Left renal pelvis (tissue), 4 donors: ENCODE measurements at places on chromosomes 1 and 21. TPM values are rescaled to one million over a fixed set of nuclear protein-coding genes. Genes with fewer than 3 reads are reported as not detected.

DNA sequence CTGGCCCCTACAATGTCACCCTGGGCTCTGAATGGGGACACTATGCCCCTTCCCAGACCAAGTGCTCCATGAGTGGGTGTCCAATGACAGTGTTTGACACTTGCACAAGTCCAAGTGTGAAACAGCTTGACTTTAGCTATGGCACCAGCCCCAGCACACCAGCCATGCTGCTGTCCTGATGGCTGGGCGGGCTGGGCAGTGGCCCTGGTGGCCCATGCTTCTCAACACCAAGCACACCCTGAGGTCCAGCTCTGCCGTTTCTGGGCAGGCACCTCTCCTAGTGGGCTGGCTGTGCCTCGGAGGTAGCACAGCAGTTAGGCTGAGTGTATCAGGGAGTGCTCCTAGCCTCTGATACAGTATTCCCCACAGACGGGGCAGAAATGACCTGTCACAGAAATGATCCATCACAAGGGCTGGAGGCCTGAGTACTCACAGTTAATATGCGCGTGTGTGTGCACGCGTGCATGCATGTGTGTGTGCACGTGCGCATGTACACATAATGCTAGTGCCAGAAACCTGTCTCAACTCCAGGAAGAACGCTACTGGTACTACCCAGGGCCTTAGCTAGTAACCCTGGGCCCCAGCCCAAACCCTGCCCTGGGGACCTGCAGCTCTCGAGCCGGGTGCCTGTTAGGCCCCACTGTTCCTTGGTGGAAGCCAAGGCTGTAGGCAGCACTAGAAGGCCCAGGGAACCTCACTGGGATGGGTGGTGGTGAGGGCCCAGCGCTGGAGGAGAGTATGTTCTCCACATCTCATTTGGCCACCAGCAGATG, 134.0 kb downstream of the DMRTB1 start:
- no peak for DNase-seq

DNA sequence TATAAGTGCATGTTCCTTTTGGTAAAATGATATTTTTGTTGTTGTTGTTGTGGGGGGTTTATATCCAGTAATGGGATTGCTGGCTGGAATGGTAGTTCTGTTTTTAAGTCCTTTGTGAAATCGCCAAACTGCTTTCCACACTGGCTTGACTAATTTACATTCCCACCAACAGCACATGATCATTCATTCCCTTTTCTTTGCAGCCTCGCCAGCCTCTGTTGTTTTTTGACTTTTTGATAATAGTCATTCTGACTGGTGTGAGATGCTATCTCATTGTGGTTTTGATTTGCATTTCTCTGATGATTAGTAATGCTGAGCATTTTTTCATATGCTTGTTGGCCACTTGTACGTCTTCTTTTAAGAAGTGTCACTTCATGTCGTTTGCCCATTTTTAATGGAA, 188.5 kb upstream of the CHRM3 start:
- DNase-seq: no peak

DNA sequence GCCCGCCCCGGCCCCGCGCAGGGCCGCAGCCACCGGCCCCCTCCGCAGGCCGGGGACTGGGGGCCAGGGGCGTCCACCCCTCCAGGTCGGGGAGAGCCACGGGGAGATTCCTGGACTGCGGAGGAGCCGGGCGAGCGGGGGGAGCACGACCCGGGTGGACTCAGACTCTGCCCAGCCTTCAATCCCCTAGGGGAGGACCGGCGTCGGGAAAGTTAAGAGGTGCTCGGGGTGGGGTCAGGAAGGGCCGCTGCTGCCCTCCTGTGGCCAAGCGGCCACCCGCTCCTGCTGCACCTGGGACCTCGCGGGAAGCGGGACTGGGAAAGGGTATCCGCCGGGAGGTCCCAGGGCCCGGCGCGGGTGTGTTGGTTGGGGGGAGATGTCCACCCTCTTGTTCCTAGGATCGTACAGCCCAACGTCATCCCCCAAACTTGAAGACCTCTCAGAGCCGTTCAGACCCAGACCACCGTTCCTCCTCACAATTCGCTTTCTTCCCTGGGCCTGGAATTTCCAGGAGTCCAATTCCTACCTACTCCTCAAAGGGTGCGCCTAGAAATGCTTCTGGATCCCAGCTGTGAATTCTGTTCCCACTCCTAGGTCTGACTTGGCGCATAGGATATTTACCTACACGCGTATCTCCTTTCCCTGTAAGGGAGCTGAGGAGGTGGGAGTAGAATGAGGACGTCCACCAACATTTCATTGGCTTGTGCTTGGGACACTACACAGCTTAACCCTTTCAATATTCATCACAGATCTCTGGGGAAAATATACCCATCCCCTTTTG, 484 bp upstream of the RHOC start:
- peak; percentile 83 for DNase-seq

DNA sequence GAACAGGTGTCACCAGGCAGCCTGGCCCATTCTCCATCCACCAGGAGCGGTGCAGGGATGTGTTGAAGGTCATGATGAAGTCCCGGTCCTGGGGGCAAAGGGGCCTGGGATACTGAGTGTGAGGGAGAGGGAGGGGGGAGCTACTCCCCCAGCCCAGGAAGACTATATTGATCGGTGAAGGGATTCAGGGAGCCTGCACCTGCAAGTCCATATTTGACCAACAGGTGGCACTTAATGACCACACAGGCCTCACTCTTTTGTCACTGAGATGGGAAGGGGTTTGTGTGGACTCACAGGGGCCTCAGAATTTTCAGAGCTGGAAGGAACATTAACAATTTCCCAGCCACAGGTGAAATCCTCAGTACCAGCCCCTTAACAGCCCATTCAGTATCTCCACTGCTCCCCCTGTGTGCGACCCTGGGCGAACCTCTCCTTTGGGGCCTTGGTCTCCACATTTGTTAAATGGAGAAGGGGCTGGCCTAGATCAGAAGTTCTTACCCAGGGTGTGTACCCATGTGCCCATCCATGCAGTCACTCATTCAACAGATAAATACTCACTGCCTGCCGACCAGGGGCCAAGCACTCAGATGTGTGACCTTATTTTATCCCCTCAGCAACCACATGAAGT, 55.6 kb downstream of the NKAIN1 start:
- no peak for DNase-seq

DNA sequence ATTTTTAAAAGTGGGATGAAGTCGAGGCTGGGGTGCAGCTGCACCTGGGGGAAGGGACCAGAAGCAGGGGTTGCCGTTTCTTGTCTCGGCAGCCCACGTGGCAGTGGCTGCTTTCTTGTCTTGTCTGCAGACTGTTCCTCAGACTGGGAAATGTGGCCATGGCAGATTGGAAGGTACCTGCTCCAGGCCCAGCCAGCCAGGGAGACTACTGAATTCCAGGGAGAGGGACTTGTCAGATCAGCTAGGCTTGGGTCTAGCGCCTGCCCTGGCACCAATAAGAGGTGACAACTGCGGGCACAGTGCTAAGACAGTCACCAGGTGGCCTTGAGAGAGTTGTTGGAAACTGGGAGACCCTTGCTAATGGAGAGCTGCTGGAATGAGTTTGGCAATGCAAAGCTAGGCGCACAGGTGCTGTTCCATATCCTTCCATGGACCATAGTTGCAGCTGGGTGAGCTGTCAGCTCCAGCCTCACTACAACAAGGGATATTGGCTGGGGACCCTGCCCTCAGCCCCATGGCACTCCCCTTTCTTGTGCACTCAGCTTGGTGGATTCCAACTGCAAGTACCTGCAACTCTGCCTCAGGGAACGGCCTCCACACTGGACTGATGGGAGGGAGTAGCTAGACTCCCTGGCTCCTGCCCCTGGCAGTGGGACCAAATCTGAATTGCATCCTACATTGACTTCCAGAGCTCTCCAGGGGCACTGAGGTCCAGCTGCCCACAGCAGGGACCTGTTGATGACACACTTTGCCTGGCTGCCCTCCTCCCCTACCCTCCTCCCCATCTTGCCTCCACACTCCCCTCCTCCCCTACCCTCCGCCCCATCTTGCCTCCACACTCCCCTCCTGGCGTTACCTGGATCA, 9.9 kb upstream of the IL22RA1 start:
- no peak for DNase-seq

Gene ZNF436
- polyA plus RNA-seq: 31.8 TPM

Gene KRTAP13-2
- not detected for polyA plus RNA-seq

Gene ZNF648
- 1.9 TPM for polyA plus RNA-seq

Gene HAO2
- 100 TPM for polyA plus RNA-seq
